ENCODE measurements at places on chromosomes 5 and 9. TPM values are rescaled to one million over a fixed set of nuclear protein-coding genes. Genes with fewer than 3 reads are reported as not detected.

DNA sequence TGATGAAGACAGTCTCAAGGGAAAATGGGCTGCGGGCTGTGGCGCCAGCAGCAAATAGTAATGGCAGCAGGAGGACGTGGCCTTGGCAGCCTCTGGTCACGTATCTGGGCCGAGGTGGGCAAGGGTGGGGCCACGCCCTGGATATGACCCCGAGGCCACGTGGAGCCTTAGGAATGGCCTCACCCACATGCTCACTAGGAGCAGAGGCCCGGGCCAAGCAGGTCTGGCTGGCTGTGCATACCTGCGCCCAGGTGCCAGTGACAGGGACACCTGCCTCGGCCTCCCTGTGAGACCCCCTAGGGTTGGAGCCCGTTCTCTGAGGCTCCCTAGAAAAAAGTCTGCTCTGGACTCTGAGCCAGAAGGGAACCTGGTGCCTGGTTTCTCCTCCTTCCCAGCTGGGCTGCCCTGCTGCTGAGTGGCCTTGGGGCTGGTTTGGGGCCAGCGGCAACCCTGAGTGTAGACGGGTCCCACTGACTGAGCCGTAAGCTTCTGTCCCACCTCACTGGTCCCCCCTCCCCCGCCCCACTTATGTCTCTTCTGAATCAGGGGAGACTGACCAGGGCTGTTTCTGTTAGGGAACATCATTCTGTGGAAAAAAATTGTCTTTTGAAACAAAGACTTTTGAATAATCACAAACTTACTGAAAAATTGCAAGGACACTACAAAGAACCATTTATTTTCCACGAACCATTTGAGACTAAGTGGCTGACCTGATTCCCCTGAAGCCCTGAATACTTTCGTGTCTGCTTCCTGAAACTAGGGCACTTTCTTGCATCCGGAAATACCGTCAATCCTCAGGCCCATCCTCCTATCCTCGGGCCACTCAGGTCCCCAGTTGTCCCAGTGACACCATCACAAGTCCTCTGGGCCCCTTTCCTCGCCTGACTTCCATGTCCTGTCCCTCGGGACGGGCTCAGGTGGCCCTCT is 60.8 kb downstream of the WNK2 start:
- DNase-seq: no peak

- no peak for DNase-seq
Measured at GRCh38 chr5:33231935-33232334, 208.8 kb upstream of the TARS1 start.

- no peak for DNase-seq
Measured at GRCh38 chr5:37554938-37555337, 175.8 kb downstream of the WDR70 start.

DNA sequence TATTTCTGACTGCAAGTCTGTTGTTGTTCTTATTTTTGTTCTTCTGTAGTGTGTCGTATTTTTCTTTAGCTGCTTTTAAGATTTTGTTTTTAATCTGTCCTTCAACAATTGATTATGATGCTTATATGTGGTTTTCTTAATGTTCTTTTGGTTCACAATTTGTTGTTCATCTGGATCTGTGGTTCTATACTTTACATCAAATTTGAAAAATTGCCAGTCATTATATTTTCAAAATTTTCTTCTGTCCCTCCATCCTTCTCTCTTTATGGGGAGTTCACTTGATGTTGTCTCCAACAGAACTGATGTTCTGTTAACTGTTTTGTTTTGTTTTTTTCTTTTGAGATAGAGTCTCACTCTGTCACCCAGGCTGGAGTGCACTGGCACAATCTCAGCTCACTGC is 378.5 kb upstream of the CD180 start:
- no peak for DNase-seq

GRCh38 chr5:92494508-92494907 is 1086.5 kb downstream of the NR2F1-AS1 start:
- DNase-seq: no peak

DNA sequence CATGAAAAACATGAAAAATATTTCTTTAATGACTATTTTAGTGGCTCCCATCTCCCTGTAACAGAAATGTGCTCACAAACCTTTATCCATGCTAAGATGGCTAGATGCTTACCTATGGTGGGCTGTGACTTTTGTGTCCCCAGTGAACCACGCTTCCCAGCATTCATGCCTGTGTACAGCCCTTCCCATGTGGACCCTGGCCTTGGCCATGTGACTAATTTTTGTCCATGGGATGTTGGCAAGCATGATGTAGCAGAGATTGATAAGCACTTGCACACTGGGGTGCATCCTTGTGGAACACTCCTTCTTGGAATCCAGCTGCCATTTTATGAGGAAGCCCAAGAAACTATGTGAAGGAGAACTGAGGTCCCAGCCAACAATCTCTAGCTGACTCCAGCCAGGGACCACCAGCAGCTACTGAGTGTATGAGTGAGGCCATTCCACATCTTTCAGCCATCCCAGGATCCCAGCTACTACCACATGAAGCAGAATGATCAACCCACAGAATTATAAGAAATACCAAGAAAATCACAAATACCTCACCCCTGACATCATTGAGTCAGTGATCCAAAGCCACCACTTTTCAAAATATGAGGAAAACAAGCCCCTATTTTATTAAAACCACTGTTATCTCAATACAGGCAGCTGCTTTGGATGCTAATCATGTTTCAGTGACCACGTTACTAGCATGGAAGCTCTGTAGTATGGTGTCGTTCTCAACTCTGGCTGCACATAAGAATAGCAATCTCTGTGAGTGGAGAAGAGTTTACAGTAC is 16.1 kb upstream of the RAI14 start:
- no peak for DNase-seq

GRCh38 chr5:135545099-135545498 is 9.3 kb upstream of the NEUROG1 start:
- no peak for DNase-seq

HEMGN gene
- total RNA-seq: not detected

GPR151 gene
- not detected for total RNA-seq

AGXT2 gene
- not detected for total RNA-seq
